GM12864 (cell line): ENCODE measurements at places on chromosomes 13 and 19.

GRCh38 chr19:35442091-35442490 is 6.0 kb upstream of the FFAR2 start:
- no peak for DNase-seq

DNA sequence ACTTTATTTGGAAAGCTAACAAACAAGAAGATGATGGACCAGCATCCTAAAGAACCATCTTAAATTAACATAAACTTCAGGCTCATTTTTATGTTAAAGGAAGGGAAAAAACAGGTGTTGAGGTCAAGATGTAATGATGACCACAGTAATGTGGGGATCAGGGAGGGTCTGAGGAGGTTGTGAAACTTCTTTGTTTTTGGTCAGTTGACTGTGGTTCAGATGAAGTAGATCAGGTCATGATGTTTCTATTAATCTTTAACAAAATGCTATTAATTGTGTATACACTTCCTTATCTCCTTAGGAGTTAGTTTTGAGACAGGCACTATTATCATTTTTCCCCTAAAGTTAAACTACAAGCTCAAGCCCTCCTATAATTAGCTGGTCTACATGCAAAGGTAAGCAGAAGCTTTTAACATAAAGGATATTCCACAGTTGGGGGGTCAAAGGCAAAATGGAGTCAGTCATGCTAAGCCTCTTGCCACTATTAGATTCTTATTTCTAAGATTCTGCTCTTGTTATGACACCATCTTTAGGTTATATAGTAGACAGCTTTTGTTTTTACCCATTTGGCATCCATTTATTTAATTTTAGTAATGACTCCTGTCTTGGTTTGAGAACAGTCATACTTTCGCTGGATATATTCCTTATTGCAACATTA is 800.1 kb upstream of the PCDH9 start:
- DNase-seq = no peak

DNA sequence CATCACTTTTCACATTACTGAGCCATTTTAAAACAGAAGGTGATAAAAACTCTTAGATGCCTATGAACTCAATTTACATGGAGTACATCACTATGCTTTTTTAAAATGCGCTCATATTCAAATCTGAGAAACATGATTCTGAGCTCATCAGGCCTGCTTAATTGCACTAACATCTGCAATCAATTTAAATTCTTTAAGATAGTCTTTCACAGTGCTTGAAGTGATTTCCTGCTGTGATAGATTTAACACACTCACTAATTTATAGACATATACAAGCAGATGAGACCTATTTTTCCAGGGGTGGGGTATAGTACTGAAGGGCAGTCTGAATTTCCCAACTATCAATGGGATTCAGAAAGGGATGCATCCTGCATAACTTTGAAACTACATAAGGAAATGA is 82.9 kb downstream of the DIAPH3 start:
- no peak for DNase-seq

DNA sequence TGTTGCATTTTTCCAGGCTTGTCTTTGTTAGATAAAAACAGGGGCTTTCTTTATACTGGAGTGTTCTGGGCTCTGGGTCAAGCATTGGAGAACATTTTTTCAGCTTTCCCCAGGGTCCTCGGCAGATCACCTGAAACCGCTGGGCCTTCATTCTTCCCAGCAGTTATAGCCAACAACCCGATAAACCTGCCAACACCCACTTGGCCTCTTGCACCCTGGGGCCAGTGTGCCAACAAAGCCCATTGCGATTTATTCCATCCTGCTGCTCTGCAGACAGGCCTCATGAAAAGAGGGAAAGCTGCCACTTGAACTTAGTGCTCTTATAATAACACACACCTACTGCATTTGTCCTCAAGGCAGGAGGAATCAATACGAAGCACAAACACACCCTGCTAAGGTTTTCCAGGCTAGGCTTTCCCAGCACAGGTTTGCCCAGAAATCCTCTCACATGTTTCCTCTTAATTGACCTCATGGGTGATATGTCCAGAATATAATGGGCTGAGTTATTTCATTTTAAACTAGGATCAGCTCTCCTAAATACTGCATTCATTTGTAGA is 669.3 kb downstream of the LIG4 start:
- no peak for DNase-seq
